ENCODE measurements at places on chromosomes 11 and 22. TPM values are rescaled to one million over a fixed set of nuclear protein-coding genes. Genes with fewer than 3 reads are reported as not detected.

DNA sequence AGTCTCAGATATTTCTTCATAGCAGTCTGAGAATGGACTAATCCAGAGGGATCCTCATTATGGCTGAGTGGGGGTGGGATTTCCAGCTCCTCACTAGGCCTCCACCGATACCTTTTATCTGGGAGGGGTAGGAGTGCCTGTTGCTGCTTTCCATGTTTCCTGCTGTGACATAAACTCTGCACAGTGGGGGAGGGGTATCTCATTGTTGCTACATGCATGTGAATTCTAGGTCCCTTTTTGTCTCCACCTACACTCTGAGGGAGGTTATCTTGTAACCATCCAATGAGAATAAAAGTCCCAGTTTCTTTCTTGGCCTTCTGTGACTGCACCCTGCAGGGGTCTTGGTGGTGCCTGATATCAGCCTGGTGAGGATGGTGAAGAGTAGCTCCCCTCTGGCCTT is 60.5 kb downstream of the ADAMTS15 start:
- no peak overlapping the region for H3K4me3 ChIP-seq
- no peak overlapping the region for H3K27ac ChIP-seq
- DNase-seq: no peak
- H3K36me3 ChIP-seq: no peaks in the 10 kb centered on the region
- H3K4me1 ChIP-seq: no peaks in the 10 kb centered on the region

The CCDC81 gene
- 1.1 TPM for total RNA-seq

- no peaks in the 10 kb centered on the region for H3K4me1 ChIP-seq
- no peaks in the 10 kb centered on the region for H3K36me3 ChIP-seq
- H3K4me3 ChIP-seq: no peak overlapping the region
- no peak overlapping the region for H3K27ac ChIP-seq
These were observed 13.5 kb downstream of the ANO1 start for GRCh38 chr11:70091638-70092037.

DNA sequence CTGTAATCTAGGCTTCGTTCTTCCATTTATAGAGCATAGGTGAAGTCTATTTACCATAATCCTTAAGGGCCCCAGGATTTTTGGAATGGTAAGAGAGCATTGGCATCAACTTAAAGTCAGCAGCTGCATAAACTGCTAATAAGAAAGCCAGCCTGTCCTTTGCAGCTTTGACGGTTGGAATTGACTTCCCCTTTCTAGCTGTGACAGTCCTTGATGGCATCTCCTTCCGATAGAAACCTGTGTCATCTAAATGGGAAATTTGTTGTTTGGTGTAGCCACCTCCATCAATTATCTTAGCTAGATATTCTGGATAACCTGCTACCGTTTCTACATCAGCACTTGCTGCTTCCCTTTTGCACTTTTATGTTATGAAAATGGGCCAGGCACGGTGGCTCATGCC is 58.0 kb upstream of the GLYATL1B start:
- H3K27ac ChIP-seq: no peak overlapping the region
- no peak overlapping the region for H3K4me3 ChIP-seq
- H3K4me1 ChIP-seq: no peaks in the 10 kb centered on the region
- no peak for DNase-seq
- H3K27me3 ChIP-seq: no peaks in the 10 kb centered on the region

- H3K27me3 ChIP-seq: no peaks in the 10 kb centered on the region
- H3K27ac ChIP-seq: no peak overlapping the region
- no peaks in the 10 kb centered on the region for H3K36me3 ChIP-seq
- H3K4me3 ChIP-seq: no peak overlapping the region
- no peak for DNase-seq
- H3K4me1 ChIP-seq: no peaks in the 10 kb centered on the region
These were observed 169.6 kb upstream of the PGR start for GRCh38 chr11:101299210-101299609.

GRCh38 chr11:61959114-61959513 is 8.3 kb downstream of the FTH1 start:
- no peak overlapping the region for H3K27ac ChIP-seq
- no peak for DNase-seq
- peaks cover 5% of the 10 kb centered on the region for H3K27me3 ChIP-seq
- peaks cover 9% of the 10 kb centered on the region for H3K4me1 ChIP-seq

GRCh38 chr11:68352591-68352990 is 40.2 kb downstream of the LRP5 start:
- no peaks in the 10 kb centered on the region for H3K27me3 ChIP-seq
- peaks cover 2% of the 10 kb centered on the region for H3K4me1 ChIP-seq
- DNase-seq: no peak
- no peak overlapping the region for H3K27ac ChIP-seq
- no peak overlapping the region for H3K4me3 ChIP-seq

The OR52N4 gene
- total RNA-seq: not detected

DNA sequence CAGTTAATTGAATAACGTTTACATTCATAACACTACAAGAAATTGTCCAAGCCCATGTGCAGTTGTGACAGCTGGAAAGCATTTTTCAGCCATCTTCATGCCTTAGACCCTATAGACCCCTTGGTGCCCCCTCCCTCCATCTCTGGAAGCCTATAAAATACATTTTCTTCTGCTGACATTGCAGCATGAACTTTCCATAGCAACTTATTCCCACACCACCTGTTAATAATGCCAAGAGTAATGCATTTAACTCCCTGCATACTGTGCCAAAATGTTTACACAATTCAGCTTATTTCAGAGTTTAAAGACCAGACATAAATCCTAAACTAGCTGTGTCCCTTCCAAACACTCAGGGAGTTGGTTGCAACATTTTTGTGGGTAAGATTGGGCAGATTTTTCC is 143.0 kb upstream of the ARHGAP20 start:
- DNase-seq: no peak
- no peak overlapping the region for H3K4me3 ChIP-seq
- no peak overlapping the region for H3K27ac ChIP-seq
- peaks cover 2% of the 10 kb centered on the region for H3K4me1 ChIP-seq

GRCh38 chr11:110472858-110473257 is 43.1 kb downstream of the FDX1 start:
- no peak for DNase-seq
- H3K4me3 ChIP-seq: no peak overlapping the region
- H3K4me1 ChIP-seq: peaks cover 8% of the 10 kb centered on the region
- H3K27ac ChIP-seq: no peak overlapping the region
- no peaks in the 10 kb centered on the region for H3K36me3 ChIP-seq

The LMO2 gene
- 62.4 TPM for total RNA-seq

- DNase-seq: no peak
- no peak overlapping the region for H3K4me3 ChIP-seq
- no peaks in the 10 kb centered on the region for H3K27me3 ChIP-seq
- no peak overlapping the region for H3K27ac ChIP-seq
- no peaks in the 10 kb centered on the region for H3K36me3 ChIP-seq
- no peaks in the 10 kb centered on the region for H3K4me1 ChIP-seq
These were observed 461.2 kb downstream of the BRD1 start for GRCh38 chr22:49366437-49366836.

DNA sequence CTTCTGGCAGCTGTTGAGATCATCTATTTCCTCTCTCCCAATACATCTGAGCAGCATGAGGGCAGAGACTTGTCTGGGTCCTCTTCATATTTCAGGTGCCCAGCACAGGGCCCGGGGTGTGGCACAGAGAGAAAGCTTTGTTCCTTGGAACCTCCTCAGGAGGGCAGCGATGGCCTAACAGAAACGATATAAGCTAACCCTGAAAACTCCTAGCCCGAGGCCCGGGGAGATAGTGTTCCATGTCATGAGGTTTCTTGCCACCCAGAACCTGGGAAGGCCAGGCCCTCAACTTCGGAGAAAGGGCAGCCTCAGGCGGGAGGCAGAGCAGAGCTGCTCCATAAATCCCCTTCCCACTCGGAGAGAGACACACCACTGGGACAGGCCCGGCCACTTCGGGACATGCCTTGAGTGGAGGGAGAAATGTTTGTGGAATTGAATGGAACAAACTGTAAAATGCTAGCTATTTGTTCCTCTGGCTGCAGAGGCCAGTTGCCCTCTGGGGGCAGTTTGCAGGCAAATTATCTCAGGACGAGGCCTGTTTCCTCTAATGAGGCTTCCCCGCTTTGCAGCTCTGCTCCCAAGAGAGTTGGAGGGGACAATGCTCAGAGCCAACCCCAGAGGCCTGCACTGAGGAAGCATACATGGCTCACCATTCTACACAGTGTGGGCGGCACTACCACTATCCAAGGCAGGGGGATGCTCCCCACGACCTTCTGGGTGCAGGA is 11.6 kb downstream of the ARRB1 start:
- peak; percentile 72 for DNase-seq
- peak overlapping the region; percentile 32 for H3K27ac ChIP-seq
- peaks cover 4% of the 10 kb centered on the region for H3K36me3 ChIP-seq
- no peaks in the 10 kb centered on the region for H3K27me3 ChIP-seq
- H3K4me3 ChIP-seq: no peak overlapping the region
- peaks cover 67% of the 10 kb centered on the region for H3K4me1 ChIP-seq

DNA sequence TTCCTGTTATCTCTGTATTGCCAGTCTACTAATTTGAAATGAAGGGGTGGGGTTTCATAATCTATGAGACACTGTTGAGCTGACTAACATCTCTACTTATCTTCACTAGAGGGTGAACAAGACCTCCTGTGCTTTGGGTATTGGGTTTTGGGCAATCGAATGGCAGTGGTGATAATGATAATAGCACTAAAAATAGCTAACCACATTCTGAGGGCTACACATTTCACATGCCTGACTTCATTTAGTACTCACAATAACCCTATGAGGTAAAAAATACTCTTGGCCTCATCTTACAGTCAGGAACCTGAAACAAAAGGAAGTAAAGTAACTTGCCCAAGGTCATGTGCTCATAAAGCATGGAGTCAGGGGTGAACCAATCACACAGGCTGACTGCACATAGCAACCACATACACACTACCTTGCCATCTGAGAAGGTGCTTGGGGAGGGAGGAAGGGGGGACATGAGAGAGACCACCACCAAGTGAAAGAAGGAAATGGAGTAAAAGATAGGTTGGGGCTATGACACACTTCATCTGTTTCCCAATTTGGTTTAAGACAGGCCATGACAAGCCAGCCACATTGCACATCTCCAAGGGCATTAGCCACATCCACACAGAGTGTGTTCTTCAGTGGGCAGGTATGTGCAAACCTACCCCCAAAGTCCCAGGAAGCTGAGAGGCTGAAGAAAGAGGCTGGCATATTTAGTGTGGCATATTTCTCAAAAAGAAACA is 387.6 kb upstream of the DDI1 start:
- H3K4me1 ChIP-seq: no peaks in the 10 kb centered on the region
- no peak for DNase-seq
- no peak overlapping the region for H3K4me3 ChIP-seq
- H3K27ac ChIP-seq: no peak overlapping the region
- no peaks in the 10 kb centered on the region for H3K27me3 ChIP-seq

DNA sequence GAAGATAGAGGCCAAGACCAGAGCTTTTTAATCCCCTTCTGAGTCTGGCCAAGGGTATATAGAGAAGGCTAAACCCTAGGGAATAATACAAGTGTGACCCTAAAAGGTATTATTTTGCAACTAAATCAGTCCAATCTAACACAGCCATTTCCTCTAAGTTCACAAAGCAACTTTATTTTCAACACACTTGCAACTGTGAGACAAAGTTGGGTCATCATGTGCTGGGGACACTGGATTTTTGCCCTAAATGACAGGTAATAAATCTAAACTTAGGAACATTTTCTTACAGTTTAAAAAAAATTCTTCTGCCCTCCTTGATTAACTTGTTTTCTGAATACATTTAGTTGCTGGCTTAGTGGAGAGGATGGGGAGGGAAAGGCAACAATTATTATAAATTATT is 78.3 kb downstream of the DDIAS start:
- DNase-seq: no peak
- H3K4me1 ChIP-seq: peaks cover 22% of the 10 kb centered on the region
- H3K27me3 ChIP-seq: no peaks in the 10 kb centered on the region
- H3K27ac ChIP-seq: peak overlapping the region; percentile 73
- H3K4me3 ChIP-seq: no peak overlapping the region
- peaks cover 3% of the 10 kb centered on the region for H3K36me3 ChIP-seq

GRCh38 chr11:45275828-45276227 is 10.3 kb downstream of the SYT13 start:
- H3K27me3 ChIP-seq: peaks cover 7% of the 10 kb centered on the region
- peaks cover 3% of the 10 kb centered on the region for H3K4me1 ChIP-seq
- H3K36me3 ChIP-seq: no peaks in the 10 kb centered on the region
- DNase-seq: no peak
- H3K27ac ChIP-seq: no peak overlapping the region

The PRSS23 gene
- 240 TPM for total RNA-seq

- H3K4me3 ChIP-seq: no peak overlapping the region
- H3K36me3 ChIP-seq: no peaks in the 10 kb centered on the region
- no peaks in the 10 kb centered on the region for H3K27me3 ChIP-seq
- H3K27ac ChIP-seq: no peak overlapping the region
- DNase-seq: no peak
These were observed 7.8 kb upstream of the CD248 start for GRCh38 chr11:66324664-66325063.

The CELSR1 gene
- total RNA-seq: 2.1 TPM

DNA sequence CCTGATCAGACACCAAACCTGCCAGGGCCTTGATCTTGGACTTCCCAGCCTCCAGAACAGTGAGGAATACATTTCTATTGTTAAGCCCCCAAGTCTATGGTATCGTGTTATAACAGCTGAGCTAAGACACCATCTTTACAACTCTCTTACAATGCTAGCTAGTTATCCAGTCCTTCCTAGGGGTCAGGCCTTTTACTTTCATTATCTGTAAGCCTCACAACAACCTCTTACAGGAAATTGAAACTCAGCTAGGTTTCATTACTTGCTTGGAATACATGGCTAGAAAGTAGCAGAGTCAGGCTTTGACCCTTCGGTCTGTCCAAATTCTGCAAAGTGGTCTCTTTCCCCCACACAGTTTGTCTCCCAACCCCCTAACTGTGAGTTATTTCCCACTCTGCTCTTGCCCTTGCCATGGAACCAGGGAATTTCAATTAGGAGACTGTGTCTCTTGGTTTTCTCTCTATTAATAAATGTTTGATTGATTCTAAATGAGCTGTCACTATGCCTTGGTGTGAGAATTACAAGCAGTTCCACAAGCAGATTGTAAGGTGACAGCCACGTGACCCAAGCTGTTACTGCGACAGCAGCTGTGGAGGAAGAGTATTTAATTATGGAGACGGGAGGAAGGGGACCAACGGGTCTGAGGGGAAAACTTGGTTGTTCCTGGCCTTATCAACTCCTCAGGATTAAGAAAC is 38.4 kb upstream of the CLMP start:
- H3K4me1 ChIP-seq: no peaks in the 10 kb centered on the region
- DNase-seq: no peak
- H3K4me3 ChIP-seq: no peak overlapping the region
- H3K36me3 ChIP-seq: no peaks in the 10 kb centered on the region

- no peak overlapping the region for H3K27ac ChIP-seq
- H3K27me3 ChIP-seq: peaks cover 5% of the 10 kb centered on the region
- no peaks in the 10 kb centered on the region for H3K4me1 ChIP-seq
- no peak overlapping the region for H3K4me3 ChIP-seq
- no peaks in the 10 kb centered on the region for H3K36me3 ChIP-seq
- no peak for DNase-seq
These were observed 23.0 kb downstream of the PAX6 start for GRCh38 chr11:31788085-31788484.

DNA sequence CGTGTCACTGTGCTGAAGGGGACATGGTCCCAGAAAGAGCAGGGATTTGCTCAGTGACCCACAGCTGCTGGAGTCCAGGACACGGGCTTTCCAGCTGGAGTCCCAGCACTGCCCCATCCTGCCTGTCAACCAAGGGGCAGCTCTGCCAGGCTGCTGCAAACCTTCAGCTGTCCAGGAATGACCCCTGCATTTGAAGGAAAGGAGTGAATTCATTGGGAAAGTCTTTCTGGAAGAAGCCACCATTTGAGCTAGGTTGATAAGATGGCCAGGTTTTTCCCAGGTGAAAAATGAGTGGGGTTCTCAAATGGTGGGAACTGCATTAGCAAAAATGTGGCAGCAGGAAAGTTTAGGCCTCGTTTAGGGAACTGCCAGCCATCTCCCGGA is 9.4 kb downstream of the KCNK7 start:
- H3K36me3 ChIP-seq: no peaks in the 10 kb centered on the region
- H3K4me1 ChIP-seq: no peaks in the 10 kb centered on the region
- no peaks in the 10 kb centered on the region for H3K27me3 ChIP-seq

Data from endothelial cell of umbilical vein (primary cell).